ENCODE measurements at places on chromosomes 2 and 18.
A peak's percentile ranks its signal among the peaks of the same experiment; 100 is the strongest.

GRCh38 chr2:111219734-111220505 is 99.2 kb downstream of the BCL2L11 start:
- no peak for DNase-seq

- peak; percentile 32 for DNase-seq
Observed at GRCh38 chr2:46913471-46914381, 1.9 kb downstream of the MCFD2 start.

DNA sequence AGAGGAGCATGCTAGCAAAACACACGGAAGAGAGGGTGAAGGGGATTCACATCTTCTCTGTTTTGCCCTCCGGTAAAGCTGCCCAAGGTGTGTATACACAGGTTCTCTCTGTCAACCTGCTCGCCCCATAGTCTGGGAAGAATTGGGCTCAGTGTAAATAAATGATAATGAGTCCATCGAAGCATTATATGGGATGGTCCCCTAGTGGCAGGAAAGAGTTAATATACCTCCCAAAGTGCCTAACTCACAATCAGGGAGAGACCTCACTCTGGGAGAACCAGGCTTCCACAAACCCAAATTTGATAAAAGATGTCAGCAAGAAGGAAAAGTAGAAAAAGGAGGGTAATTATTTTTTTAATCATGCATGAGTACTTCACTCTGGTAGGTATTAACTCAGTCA is 262.2 kb upstream of the ZNF521 start:
- DNase-seq, result no peak

DNA sequence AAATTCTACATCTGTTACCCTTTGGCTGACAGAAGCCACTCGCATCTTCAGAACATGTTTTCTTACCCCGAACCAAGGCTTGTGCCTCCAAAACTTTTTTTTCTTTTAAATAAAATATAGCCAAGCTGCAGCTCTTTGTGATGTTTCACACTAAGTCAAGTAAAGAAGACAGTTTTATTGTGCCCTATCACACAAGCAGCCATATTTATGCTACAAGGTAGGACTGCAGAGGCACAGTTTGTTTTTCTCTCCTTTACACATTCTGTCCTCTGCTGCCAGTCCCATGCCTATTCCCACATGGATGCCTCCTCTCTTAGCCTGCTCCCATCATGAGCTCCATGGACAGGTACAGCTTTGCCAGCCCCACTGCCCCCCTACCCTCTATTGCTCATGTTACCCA is 219.6 kb upstream of the THUMPD2 start:
- no peak for DNase-seq

DNA sequence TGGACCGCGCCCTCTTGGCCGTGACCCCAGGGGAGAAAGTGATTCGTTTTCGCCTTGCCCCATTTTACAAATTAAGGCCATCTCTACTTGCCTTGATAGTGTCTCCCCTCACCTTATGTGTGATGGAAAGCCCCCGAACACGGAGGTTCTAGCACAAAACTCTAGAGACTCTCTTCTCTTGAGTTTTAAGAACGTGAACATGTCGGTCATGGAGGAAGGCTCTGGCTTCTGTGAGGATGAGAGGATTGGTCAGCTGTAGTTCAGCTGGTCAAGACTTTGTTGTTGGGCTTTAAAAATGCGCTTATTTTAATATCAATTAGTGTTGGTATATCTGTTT is 828 bp downstream of the DYNC1I2 start:
- no peak for DNase-seq
